ENCODE measurements at places on chromosomes 2 and 18.
A peak's percentile ranks its signal among the peaks of the same experiment; 100 is the strongest.

GRCh38 chr18:39698436-39698835 is 2132.8 kb upstream of the CELF4 start:
- DNase-seq = no peak

DNA sequence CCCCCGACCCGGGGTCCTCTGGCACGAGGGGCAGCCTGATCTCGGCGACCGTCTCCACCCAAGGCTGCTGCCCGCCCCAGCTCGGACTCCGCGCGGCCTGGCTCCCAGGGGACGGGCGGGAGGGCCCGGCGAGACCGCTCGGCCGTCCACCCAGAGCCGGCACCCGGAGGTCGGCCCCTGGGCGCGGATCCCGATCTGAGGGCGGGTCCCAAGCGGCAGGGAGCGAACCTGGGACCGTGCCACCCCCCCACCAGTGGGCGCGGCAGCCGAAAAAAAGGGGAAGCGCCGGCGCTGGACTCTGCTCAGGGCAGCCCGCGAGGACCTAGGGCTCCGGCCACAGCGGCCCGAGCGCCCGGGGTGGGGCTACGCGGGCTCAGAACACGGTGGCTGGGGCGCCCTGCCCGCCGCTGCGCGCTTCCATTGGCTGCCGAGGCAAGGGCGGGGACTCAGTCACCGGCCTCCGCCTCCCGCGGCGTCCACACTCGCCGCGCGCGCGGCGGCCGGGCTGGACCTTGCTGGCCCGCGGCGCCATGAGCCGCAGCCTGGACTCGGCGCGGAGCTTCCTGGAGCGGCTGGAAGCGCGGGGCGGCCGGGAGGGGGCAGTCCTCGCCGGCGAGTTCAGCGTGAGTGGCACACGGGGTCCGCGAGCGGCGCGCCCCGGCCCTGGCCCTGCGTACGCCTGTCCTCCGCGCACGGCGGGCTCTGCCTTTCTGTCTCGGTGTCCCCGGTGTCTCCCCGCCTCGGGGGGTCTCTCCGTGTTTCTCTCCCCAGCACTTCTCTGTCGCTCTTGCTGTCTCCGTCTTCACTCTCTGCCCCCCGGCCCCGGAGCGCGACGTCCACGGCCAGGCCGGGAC is at the start of gene PTPN18:
PTPN18 (plus strand) TSS at position 479 of the 854 bp plus-strand sequence; CDS start at position 531, 52 bp downstream.
- DNase-seq = peak; percentile 95

DNA sequence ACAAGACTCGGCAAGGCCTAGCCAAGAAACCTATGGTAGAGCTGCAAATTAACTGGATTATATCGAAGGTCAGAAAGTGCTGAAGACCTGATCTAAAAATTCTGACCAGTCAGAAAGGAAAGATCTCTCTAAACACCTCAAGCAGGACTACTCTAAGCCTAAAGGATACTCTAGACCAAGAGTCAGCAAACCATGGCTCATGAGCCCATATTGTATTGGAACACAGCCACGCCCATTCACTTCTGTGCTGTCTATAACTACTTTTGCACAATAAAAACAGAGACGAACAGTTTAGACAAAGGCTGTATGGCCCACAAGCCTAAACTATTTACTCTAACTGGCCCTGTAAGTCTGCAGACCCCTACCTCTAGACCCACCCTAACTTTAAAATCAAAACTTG is 18.7 kb downstream of the RTN4 start:
- DNase-seq = no peak

GRCh38 chr2:33735096-33735495 is 136.0 kb upstream of the FAM98A start:
- no peak for DNase-seq

DNA sequence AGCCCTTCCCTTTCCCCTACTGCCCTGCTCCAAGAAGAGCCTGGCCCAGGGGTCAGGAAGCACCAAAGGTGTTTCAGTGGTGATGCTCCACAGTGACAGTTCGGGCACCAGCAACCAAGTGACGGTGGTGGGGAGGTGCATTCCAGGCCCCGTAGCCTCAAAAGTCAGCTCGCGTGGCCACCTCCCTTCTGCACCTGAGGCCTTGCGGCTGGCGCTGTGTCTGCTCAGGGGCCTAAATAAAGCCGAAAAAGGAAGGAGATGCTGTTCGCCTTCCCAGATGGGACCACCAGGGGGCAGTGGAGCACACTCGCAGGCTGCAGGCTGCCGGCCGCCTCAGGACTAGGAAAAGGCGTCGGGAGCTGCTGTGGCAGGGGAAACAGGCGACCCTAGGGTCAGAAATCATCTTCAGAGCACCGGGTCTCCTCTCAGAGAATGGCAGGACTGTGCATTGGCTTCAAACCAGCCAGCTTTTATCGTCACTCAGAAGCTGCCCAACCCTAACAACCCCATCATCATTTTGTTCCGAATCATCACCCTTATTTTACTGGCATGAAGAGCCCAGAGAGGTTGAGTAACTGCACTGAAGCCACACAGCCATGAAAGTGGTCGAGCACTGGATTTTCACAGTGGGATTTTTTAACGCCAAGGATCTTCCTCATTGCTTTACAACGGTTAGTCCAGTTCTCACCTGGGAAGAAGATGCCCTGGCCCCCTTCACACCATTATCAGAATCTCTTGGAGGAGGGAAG is 213.0 kb upstream of the CELF4 start:
- DNase-seq = peak; percentile 33

DNA sequence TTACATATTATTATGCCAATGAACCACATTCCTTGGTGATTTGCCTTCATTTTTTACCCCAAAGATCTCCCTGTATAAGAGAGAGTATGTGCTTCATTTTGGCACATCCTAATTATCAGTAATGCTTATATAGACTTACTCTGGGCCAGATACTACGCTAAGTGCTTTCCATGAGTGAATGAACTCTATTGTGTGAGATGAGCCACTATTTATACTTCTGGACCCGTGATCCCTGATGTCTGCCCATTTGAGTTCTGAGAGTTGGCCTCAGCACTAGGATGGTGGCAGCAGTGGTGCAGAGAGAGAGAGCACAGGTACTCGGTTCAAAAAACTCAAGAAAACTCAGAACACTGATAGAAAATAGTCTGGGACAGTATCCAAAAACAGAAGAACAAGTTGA is 17.4 kb upstream of the KCMF1 start:
- DNase-seq = no peak

DNA sequence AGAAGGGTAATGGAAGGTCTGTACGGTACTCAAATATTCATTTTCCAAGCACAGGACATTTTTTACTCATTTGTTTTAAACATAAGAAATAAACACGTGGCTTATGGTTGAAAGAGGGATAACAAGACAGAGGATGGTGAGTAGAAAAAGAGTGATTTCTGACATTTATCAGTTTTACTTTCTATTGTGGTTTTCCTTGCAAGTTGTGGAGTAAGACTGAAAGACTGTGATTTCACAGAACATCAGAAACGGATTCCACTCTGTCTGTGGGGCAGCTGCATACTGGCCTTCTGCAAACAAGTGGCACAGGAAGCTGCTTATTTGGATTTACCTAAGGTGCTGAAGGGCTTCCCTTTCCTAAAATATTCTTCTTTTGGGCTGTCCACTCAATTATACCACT is 122.2 kb upstream of the ITGB6 start:
- DNase-seq = no peak

GRCh38 chr18:58359218-58359617 is 269.7 kb downstream of the ALPK2 start:
- no peak for DNase-seq

- no peak for DNase-seq
Measured at GRCh38 chr18:21449367-21450290, 150.9 kb downstream of the ESCO1 start.

- no peak for DNase-seq
Measured at GRCh38 chr2:80896576-80896975, 592.0 kb upstream of the LRRTM1 start.

- DNase-seq = no peak
Measured at GRCh38 chr18:61464551-61465142, 131.4 kb downstream of the CDH20 start.

GRCh38 chr2:69113627-69114026 is 100.6 kb downstream of the ANTXR1 start:
- peak; percentile 37 for DNase-seq

DNA sequence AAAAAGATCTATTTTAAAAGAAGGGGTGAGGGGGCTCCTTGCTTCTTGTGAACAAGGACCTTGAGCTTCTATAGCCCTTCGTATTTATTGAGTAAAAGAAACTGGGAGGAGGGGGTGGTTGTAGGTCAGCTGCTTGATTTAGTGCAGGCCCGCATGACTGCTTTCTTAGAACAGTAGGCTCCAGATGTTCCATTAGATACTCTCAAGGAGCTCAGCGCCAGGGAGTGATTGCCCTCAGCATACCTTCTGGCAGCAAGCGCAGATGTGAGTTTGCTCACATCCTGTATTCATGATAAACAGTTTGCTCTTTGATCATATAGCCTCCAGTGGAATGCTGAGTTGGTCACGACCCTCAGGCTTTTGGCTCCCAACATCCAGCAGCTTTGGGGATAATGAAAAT is 108.9 kb upstream of the XPO1 start:
- DNase-seq = no peak

GRCh38 chr18:67280486-67281242 is 235.9 kb downstream of the DSEL start:
- DNase-seq = no peak

GRCh38 chr2:608711-609110 is 68.5 kb downstream of the TMEM18 start:
- no peak for DNase-seq

DNA sequence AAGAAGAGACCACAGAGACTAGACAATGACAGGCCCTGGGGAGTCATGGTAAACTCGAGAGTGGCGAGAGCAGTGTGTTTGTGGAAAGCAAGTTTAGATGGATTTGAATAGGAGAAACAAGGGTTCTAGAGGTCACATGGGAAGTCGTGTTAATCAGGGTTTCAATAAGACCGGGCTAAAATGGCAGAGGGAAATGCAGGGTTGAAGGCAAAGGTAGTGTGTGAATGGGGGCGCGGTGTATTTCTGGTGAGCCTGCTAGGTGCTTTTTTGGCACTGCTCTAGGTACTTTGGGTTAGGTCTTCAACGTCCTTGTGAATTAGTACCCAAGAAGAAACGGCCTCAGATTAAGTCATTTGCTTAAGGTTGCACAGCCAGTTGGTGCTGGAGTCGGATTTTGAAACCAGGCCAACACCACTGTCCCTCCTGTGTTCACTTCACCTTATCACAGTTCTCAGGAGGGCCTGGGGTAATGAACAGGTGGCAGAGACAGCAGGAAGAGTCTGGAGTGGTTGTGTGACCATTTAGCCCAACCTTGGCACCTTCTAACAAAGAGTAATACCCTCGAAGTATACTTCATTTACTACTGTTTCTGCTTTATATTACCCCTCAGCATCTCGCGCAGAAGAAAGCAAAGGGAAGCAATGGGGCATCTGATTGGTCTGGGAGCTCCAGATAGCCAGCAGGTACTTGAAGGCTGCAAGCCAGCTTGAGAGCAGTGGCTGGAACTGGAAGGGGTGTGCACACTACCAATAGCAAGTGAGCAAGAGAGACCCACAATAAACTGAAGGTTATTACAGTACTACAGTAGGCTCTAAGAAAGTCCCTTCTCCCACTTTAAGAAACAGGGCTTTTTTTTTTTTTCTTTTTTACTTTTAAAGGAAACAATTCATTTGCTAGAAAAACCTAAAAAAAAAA is 33.4 kb upstream of the GAREM2 start:
- DNase-seq = no peak

DNA sequence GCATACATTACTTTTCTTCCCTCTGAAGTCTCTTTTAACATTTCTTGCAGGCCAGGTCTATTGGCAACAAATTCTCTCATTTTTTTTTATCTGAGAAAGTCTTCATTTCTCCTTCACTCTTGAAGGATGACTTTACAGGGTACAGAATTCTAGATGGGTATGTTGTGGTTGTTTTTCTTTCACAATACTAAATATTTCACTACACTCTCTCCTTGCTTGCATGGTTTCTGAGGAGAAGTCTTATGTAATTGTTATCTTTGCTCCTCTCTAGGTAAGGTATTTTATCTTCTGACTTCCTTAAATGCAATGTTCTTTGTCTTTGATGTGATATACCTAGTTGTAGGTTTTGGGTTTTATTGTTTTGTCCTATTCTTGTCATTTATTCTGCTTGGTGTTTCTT is 371.1 kb downstream of the FIGN start:
- no peak for DNase-seq

DNA sequence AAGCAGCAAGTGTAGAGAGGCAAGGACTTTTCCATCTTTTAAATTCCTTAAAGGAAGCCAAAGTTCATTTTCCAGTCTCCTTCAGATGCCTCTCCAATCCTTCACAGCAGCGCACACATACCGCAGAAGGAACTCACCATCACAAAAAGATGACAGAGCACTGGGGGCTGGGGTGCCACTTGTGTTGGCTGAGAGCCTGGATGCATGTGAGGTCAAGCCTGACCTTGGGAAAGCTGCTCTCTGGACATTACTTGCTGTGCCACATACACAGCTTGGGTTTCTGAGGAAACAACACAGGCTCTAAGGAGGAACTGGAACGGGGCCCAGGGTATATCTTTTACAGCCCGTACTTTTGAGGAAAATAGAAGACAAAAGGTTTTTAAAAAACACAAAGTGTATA is 364.3 kb upstream of the MEX3C start:
- no peak for DNase-seq

DNA sequence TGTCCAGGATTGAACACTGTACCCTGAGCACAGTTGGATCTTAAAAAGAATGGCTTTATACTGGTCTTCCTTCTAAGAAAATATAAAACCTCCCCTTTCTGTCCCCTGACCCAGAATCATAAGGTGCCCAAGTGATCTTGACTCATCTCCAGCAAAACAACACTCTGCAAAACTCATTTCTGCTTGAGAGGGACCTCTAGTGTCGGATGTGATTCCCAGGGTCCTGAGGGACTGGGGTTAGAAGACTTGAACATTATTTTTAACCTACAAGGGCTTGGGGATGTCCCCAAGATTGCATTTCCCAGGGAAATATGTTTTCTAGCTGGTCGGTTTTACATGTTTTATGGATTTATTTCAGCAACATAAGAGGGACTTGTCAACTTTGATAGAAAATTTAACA is 1318.5 kb upstream of the CELF4 start:
- no peak for DNase-seq

GRCh38 chr2:110688594-110689091 is 10.8 kb upstream of the BUB1 start:
- no peak for DNase-seq

- DNase-seq = peak; percentile 24
Measured at GRCh38 chr18:22683196-22683676, 249.9 kb upstream of the RBBP8 start.

GRCh38 chr2:71813807-71814470 is 333.7 kb downstream of the CYP26B1 start:
- DNase-seq = peak; percentile 68

DNA sequence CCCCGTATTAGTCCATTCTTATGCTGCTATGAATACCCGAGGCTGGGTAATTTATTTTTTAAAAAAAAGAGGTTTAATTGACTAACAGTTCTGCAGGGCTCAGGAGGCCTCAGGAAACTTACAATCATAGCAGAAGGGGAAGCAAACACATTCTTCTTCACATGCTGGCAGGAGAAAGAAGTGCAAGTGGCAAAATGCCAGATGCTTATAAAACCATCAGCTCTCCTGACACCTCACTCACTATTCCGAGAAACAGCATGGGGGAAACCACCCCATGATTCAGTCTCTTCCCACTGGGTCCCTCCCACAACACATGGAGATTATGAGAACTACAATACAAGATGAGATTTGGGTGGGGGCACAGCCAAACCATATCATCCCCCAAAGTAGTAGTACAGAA is 2148.5 kb upstream of the PIK3C3 start:
- DNase-seq = no peak

GRCh38 chr2:55061523-55062344 is 11.5 kb upstream of the RTN4 start:
- DNase-seq = no peak

GRCh38 chr2:79757526-79757925 is 244.7 kb downstream of the CTNNA2 start:
- DNase-seq = no peak

GRCh38 chr18:59536166-59536565 is 161.1 kb downstream of the CCBE1 start:
- peak; percentile 89 for DNase-seq

All from AG08395 (cell line).